Kasumi-1 (cell line): ENCODE measurements at places on chromosomes 16 and 17.

- DNase-seq = no peak
These were observed 2.2 kb downstream of the ZNF668 start for GRCh38 chr16:31071861-31072260.

- DNase-seq = peak; percentile 9
These were observed 496.9 kb upstream of the C16orf82 start for GRCh38 chr16:26569793-26570192.

GRCh38 chr16:65789161-65789945, 577.1 kb upstream of the CDH5 start:
- DNase-seq = no peak

GRCh38 chr17:79850571-79851460, 11.6 kb upstream of the CBX4 start:
- DNase-seq = no peak

DNA sequence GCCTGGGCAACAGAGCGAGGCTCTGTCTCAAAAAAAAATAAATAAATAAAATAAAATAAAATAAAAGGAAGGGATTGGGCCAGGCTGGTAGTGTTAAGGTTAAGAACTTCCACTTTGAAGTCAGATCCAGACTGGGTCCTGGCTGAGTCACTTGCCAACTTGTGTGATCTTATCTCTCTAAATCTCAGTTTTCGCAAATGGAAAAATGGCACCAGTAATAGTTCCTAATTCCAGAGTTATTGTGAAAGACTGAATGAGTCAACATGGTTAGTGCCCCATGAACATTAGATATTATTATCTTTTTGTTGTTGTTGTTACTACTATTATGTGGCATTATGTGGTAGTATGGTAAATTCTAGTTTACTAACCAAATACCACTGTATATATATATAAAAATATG, 188.0 kb upstream of the AXIN2 start:
- DNase-seq = no peak

DNA sequence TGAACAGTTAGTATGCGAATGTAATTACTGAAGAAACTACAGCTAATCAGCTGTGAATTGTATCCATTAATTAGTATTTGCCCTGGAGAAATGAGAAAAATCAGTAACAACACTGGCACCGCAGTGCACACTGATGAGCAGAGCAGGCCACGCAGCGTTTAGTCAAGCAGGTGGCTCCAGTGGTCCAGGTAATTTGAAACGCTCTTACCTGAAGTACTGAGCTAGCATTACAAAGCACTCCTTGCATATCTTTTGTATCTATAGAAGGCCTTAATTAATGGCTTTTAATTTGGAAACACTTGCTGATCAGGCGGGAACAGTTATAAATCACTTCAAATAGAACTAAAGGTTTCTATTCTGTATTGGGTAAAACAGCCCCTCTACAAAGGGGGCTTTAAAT, 76.4 kb downstream of the TOX3 start:
- no peak for DNase-seq

DNA sequence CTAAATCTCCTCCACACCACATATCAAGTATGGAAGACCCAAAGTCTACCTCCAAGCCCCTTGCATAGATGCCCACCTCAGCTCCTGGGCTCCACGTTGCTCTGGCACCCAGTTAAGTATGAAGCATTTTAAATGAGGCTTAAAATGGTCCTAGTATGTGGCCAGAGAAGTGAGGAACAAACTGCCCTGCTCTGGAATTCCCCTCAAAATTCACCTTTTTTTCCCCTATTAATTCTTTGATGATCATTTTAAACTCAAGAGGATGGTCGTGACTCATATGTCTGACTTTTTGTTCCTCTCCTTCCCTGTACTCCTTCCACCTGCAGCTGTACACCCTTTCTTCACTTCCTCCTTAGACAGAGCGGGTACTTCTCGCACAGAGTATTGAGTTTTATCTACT, 234.5 kb upstream of the MYOCD start:
- DNase-seq = no peak

DNA sequence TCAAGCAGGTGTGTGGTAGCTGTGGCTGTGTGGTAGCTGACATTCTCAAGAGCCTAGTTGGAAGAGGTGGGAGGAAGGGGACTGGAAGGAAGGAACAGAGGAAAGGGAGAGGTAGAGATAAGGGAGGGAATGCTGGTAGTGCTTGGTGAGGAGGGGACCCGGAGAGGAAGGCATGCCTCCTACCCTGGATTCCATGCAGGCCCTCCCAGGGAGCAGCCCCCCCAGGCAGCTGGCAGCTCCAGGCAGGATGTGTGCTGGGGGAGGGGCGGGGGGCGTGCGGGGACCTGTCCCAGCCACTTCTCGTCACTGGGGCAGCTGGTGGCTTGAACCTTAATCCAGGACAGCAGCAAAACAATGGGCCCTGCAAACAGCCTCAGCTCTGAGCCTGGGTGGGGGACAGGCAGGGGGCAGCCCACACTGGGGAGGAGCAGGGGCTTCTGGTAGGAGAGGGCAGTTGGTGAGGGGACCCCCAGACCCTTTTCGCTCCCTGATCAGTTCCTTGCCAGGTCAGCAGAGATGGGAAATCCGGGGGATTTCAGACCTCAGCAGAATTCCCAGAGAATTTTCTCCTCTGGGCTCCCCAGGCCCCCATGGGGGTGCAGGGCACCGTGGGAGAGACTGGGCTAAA, 27.1 kb downstream of the ARHGAP23 start:
- no peak for DNase-seq

- peak; percentile 26 for DNase-seq
These were observed 1425.1 kb upstream of the CDH8 start for GRCh38 chr16:63461248-63461841.

- DNase-seq = no peak
These were observed 3.9 kb upstream of the GNG13 start for GRCh38 chr16:804193-805048.
